ENCODE measurements at places on chromosomes 11 and 22.

GRCh38 chr11:123470842-123471241 is 40.8 kb downstream of the GRAMD1B start:
- peak; percentile 27 for DNase-seq

DNA sequence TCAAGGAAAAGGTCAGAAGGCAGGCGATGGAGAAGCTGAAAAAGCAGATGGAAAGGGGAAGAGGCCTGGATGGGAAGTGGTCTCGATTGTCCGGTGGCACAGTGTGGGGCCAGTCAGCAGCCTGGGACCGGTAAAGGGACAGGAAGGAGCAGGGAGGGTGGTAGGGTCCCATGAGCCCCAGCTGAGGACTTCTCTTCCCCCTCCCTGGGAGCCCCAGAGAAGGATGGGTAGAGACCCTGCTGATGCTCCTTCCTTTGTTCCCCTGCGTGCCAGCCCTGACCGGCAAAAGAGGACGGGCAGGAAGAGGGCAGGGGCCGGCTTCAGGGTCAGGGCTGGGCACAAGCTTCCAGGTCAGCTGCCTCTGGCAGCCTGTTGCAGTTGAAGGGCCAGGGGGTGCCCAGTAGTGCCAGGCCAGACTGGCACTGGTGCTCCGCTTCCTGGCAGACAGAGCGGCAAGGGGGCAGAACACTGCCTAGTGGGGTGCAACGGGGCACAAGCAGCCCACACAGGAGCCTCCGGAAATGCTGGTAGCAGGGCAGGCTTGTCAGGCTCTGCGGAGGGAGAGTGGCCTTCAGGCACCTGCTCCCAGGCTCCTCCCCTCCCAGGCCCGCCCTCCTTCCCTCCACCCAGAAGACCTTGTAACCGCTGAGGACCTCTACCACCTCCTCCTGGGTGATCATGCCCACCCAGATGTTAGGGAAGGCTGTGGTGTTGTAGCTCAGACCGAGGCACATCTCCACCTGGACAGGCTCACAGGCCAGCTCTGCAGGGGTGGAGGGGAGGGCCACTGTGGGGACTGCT is 739 bp upstream of the C1QTNF5 start:
- no peak for DNase-seq

DNA sequence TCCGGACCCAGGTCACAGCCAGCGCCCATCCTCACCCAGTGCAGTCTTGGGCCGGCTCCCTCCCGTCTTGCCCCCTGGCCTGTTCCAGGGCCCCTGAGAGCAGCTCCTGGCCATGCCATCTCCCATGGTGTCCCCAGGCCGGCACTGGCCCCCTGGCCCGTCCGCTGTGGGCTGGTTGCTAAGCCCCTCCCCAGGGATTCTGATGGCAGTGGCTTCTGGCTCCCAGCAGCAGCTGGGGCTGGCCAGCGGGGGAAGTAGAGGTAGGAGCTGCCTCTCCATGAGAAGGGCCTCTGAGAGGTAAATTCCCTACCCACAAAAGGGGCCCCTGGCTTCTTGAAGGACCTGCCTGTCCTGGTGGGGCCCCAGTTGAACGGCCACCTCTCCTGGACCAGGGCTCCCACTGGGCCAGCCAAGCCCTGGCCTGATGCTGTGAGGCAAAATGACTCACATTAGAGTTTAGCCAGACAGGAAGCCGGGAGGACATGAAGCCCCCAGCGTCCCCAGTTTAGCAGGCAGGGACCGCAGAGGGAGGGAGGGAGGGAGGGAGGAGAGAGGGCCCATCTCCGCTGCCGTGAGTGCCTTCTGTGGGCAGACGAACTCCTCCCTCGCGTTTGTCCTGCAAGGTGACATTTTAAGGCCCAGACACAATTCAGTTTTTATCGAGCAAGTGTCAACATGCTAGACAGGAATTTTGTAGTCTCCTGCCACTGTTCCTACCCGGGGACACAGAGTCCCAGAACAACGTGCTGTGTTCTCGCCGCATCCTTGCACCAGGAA is 32.9 kb upstream of the GAL start:
- DNase-seq, result peak; percentile 16

DNA sequence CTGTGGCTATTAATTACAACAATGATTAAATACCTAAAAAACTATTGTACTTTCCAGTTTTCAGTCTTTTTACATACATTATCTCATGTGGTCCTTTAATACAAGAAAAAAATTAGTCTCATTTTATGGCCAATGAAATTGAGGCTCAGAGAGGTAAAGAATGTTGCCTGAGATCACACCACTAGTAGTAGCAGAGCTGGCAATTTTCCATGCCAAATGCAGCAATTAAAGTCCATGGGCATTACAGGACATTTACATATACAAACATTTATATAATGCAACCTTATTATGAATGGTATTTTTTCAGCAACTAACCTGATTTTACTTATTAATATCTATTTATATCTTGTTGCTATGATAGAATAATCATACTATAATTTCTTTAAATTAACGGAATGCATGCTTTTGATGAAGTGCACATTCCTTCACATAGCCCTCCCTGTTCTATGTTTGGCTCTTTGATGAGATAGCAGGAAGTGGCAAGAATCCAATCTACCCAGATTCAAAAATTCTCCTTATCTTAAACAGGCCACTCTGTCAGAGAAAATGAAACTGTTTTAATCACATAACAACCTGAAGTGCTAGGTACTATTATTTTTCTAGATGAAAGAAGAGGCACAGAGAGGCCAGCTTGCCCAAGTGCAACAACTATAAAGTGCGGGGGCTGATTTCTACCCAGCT is 120.9 kb upstream of the LDLRAD3 start:
- DNase-seq, result peak; percentile 29

DNA sequence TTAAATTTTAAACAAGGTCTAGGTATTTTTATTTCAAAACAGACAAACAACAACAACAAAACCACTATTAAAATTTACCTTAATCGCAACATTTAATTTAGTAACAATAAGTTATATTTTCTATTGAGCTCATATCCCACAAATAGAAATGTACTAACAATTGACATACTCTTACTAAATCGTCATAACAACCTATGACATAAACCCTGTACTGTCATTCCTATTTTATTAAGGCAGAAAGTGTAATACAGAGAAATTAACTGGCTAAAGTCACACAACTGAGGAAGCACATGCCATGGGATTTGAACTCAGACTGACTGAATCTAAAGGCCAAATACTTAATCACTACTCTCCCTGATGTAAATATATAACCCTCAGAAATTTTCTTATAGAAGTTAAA is 3.0 kb downstream of the KIF18A start:
- no peak for DNase-seq

- DNase-seq, result no peak
Measured at GRCh38 chr11:111627591-111627990, 25.3 kb downstream of the SIK2 start.

- no peak for DNase-seq
Measured at GRCh38 chr11:119722281-119722794, 6.7 kb downstream of the NECTIN1 start.

GRCh38 chr22:37917874-37918548 is 11.9 kb downstream of the MICALL1 start:
- DNase-seq, result no peak

- DNase-seq, result no peak
Measured at GRCh38 chr11:63970902-63971301, 3.5 kb upstream of the COX8A start.

- no peak for DNase-seq
Measured at GRCh38 chr11:16923987-16924386, 90.2 kb downstream of the PLEKHA7 start.

DNA sequence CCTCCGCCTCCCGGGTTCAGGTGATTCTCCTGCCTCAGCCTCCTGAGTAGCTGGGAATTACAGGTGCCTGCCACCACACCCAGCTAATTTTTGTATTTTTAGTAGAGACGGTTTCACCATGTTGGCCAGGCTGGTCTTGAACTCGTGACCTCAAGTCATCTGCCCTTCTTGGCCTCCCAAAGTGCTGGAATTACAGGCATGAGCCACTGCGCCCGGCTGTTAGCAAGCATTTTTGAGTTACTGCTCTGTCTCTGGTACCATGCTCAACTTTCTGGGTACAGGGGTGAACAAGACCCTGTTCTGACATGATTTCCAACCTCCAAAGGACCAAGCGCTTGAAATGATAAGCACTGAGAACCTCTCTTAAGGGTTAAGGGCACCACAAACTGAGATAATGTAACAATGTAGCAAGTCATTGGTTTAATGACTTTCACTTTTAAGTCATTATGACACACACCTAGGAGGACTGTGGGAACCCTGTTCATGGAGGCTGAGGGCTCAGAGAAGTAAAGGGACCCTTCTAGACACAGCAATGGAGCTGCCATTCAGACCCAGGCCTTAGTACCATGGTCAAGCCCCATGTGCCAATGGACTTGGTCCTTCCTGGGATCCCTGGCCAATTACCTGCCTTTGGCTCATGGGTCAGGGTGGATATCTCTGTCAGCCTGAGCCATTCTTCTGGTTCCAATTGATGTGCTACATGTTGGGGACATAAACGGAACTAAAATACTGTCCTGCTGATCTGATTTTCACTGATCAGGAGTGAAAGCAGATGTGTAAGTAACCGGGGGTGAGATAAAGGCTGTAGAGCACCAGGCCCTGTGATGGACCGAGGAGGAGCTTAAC is 11.6 kb downstream of the SLC3A2 start:
- no peak for DNase-seq

- peak; percentile 63 for DNase-seq
Measured at GRCh38 chr22:50545522-50546325, at the start of gene KLHDC7B. Gene KLHDC7B (plus strand): TSS chr22:50545899. CDS start chr22:50546244, 345 bp downstream.

DNA sequence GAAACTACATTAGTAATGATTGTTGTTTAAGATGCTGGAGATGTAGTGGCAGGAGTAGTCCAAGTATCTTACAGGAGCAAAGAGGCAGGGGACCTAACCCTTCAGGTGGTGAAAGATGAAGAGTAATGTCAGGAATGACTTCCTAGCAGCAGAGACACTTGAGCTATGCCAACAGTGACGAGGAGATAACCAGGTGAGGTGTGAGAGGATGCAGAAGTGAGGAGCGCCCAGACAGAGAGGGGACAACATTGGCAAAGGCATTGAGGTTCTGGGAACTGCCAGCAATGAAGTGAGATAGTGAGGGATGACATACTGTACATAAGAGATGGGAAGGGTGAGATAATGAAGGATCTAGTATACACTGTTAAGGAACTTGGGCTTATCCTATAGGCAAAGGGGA is 95.8 kb downstream of the NCAM1 start:
- DNase-seq, result no peak

DNA sequence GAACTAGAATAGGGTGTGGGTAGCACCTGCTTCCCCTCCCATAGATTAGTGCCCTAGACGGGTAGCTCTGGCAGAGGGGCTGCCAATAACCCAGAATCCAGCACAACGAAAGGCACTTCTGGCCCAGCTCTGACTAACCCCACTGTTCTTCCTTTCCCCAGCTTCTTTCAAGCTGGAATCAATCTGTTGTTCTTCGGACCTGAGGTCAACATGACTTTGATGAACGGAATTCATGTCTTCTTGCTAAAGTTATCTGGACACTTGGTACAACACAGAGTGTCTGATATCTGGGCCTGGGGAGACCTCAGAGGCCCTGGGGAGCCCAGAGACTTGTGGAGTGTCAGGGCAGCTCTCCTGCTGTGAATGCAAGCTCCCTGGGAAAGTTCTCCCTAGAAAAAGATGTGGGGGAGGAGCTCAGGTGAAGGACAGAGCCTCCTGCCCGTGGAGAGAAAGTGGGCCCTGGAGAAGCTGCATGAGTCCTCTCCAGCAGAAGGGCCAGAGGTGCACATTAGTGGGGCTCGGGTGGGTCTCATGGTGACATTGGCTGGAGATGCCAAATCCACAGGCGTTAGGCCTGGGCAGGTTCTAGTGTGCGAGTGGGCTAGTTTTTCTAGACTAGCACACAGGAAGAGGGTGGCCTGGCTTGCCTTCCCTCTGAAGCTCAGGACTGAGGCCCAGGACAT is 6.3 kb downstream of the KCNJ11 start:
- peak; percentile 51 for DNase-seq

- DNase-seq, result peak; percentile 67
Measured at GRCh38 chr11:123111465-123111864, 49.5 kb upstream of the HSPA8 start.

- peak; percentile 95 for DNase-seq
Measured at GRCh38 chr22:27113211-27113635, 455.8 kb downstream of the MIAT start.

DNA sequence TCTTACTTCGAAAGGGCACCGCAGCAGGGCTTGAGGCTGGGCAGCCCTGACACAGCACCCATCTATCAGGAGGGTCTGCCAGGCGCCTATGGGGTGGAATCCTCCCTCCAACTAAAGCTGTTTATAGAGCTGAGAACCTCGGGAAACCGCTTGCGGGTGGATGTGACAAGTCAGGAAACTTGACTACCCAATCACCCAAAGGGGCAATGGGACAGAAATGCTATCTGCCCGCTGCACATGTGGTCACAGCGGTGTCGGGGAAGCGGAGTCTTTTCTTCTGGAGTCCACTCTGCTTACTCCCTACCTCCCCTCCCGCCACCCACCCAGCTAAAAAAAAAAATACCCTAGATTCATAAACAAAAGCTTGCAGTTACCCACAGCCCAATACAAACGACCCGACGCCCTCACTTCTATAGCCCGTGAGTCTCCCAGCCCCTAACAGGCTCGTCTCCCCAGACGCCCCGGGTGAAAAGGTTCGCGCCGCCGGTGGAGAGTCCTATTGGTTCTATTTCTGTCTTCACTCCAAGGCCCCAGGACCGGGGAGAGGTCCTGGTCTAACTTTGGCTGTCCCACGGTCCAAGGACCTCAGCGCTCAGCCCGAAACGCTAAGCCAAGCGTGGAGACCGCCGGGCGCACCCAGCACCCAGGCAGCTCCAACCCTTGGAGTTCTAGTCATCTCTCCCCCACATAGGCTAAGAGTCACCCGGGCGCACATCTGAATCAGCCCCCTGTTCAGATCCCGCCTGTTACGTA is 1.4 kb downstream of the TRPC6 start:
- no peak for DNase-seq

DNA sequence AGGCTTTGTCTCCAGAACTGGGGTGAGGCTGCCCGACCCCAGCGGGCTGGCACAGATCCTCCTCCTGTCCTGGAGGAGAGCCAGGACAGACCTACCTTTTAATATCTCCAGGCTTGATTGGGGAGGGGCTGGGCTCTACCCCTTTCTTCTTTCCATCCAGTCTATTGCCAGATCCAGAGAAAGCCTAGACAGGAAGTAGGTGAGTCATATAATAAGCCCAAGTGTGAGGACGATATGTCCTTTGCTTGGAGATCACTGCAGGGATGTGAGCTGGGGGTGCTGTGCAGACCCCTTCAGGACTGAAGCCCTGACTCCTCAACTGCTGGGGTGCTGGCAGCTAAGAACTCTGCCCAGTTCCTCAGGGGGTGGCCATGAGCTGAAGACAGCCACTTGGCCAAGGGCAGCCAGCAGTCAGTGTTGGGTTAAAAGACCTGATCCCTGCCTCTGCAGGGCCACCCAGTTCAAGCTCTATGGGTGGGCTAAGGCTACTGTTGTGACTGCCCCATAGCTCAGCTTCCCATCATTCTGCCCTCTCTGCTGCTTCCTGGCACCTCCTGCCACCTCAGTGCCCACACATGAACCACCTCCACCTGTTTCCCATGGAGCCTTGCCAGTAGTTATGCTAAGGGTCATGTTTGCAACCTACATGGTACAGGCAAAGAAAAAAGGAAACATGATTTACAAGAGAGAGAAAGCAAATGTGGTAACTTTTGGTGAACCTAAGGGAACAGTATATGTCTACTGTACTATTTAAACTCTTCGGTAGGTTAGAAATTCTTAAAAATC is 8.3 kb upstream of the C22orf39 start:
- peak; percentile 31 for DNase-seq

- DNase-seq, result no peak
Measured at GRCh38 chr22:42277988-42278776, 7.7 kb upstream of the TCF20 start.

GRCh38 chr11:129412494-129412893 is 36.8 kb downstream of the BARX2 start:
- no peak for DNase-seq

Measured in EH (cell line).